Forelimb muscle (tissue), 1 donor: ENCODE measurements at places on chromosomes 12 and 14. TPM values are rescaled to one million over a fixed set of nuclear protein-coding genes. Genes with fewer than 3 reads are reported as not detected.

DNA sequence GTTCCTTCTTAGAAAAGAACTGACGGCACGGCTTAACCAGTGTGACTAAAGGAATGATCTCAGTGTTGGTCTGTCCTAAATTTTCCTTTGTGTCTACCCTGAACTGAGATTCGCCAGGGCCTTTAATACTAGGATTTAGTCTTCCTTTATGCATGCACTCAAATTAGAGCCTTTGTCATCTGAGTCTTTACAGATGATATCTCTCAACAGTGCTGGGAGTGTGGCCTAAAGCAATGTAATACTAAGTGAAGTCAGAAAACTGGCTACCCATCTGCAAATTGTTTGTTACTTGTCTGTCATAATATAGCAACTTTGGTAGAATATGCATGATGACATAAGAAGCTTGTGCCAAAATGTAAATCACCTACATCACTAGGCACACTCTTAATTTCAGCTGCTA lies 95.4 kb downstream of the PTPRO start:
- no peak for DNase-seq

- DNase-seq, result no peak
Measured at GRCh38 chr12:3035171-3035570, 42.0 kb upstream of the TSPAN9 start.

DNA sequence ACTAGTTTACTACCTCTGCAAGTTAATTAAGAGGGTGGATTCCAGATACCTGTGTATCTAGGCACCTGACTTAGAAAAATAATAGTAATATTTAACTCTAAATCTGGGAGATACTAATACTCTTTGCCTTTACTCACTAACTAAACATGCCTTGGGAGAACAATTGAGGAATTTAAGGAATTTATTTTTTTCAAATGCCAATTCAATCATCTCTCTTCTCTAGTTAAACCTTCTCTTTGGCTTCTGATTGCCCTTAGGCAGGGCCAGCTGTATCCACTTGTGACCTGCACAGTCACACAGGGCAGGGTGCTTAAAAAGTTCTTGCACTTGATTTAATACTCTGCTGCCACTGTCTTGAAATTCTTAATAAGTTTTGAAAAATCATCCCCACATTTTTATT lies 142.4 kb downstream of the PLCZ1 start:
- DNase-seq, result no peak

GRCh38 chr14:53501361-53502211 lies 348.5 kb upstream of the DDHD1 start:
- DNase-seq, result no peak

GRCh38 chr12:54565310-54565985 lies 16.0 kb downstream of the PDE1B start:
- DNase-seq, result no peak

GRCh38 chr12:59620326-59620725 lies 24.5 kb downstream of the SLC16A7 start:
- DNase-seq, result no peak

DNA sequence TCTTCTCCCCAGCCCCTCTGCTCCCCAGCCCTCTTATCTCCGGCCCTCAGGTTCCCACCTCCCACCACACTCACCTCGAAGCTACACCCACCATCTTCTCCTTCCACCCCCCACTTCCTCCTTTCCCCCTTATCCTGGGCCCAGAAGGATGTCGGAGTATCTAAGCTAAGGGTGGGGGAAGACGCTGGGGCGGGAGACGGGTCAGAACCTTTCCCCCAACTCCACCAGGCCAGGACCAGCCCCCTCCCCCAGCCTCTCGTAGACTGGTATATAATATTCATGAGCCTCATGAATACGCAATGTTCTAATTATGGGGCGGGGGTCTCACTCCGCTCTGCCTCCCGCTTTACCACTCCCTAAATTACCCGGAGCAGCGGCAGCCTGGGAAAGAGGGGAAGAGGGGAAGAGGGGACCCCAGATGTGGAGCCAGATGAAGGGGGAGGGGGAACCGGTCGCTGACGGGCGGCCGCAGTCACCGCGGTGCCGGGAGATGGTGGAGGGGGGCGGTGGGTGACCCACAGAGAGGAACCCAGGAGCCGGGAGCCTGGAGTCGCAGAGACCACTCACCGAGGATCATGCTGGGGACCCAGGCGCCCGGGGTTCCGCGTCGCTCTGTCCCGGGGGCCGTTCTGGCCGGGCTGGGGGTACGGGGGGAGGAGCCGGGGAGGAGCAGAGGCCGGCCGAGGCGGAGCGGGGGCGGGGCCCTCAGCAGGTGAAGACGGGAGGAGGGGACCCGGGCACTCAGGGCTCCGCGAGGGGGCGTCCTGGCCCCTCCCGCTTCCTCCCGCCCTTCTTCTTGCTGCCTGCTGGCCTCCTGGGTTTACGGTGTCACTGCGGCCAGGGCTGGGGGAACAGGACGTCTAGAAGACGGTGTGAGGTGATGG lies 6.4 kb upstream of the ZNF385A start:
- DNase-seq, result no peak

- DNase-seq, result no peak
Measured at GRCh38 chr12:94754653-94755052, 104.3 kb upstream of the TMCC3 start.

DNA sequence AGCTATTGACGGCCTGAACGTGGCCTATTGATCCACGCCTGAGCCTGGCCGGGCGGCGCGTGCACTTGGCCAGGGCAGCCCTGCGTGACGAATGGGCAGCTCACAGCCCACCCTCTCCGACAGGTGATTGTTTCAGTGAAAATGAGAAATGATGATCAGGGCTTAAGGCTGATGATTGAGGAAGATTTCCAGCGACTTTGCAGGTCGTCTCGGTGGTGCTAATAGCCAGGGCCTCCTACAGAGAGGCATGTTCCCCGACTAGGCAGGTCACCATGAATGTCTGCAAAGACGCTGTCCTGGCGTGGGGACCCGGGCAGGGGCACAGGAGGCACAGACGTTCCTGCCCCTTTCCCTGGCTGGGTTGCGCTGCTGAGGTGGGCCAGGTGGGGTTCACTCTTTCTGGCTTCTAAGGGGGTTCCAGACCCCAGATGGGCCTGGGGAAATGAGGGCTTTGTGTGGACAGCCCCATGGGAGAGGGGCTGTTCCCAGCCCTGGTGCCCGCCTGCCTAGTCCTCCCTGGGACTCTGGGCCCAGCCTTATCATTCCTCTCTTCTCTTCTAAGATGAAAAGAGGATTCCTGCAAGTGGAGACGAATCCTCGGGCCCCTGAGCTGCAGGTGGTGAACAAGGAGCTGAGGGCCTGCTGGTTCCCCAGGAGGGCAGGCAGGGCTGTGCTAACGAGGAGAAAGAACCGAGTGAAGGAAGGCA lies 157.4 kb downstream of the KIF26A start:
- no peak for DNase-seq

NUMB gene
- polyA plus RNA-seq, result 29.7 TPM

EIF2S3B gene
- 3.1 TPM for polyA plus RNA-seq

PLXNC1 gene
- 16.7 TPM for polyA plus RNA-seq

P3H3 gene
- 40.3 TPM for polyA plus RNA-seq

ESR2 gene
- polyA plus RNA-seq, result 0.29 TPM

SLC25A47 gene
- polyA plus RNA-seq, result 0.10 TPM

SPTB gene
- polyA plus RNA-seq, result 178 TPM

LRRK2 gene
- polyA plus RNA-seq, result 4.5 TPM
